ENCODE measurements at places on chromosomes 12 and 14.

- no peak for DNase-seq
Measured at GRCh38 chr14:103892247-103892646, 36.0 kb upstream of the TDRD9 start.

- peak; percentile 66 for DNase-seq
Measured at GRCh38 chr12:47730341-47730744, 5.1 kb upstream of the ENDOU start.

DNA sequence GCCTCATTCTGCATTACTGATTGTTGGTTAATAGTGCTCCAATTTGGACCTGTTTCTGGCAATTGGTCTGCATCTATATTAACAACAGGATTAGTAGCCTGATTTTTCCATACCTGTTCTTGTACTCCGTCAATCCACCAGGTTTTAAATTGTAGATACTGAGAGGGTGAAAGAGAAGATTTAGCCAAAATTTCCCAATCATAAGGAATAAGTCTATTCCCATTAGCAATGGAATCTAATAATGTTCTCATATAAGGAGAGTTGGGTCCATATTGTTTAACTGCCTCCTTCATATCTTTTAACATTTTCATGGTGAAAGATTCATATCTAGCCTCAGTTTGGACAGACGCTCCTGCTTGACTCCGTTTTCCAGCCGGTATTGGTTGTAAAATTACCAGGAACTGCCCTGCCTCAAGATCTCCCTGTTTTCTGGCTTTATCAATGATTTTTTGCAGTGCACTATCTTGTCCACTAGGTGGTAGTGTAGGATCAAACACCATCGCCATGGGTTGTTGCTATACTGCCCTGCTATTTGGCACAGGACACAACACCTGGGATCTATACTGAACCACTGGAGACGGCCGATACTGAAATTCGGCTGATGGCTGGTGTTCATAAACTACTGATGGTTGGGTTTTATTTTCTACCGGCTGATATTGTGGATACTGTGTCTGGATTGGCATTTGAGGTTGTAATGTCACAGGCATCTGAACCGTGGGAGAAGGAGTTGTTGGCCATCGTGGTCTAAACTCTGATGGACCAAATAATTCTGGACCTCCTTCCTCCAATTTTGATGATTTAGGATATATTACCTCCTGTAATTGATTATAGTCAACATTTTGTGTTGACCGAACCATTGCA is 25.2 kb downstream of the DHRS4L2 start:
- DNase-seq: peak; percentile 31

GRCh38 chr14:61598980-61599379 is 96.3 kb upstream of the HIF1A start:
- DNase-seq: no peak

DNA sequence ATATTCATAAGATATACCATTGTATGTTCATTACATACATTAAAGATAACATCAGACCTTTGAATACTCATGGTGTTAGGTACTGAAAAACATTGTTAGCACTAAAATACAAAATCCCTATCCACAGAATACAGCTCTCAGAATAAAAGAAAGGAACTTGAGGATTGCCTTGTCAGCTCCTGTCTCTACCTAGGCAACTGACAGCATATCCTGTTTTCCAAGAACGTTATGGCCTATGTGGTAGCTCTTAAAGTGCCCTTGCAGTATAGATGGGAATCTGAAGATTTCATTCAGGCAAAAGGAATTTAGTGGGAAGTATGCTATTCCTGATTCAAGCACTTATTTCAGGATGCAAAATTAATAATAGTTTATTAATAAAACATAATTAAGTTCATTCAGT is 1.8 kb upstream of the PPP1R12A start:
- DNase-seq: no peak

DNA sequence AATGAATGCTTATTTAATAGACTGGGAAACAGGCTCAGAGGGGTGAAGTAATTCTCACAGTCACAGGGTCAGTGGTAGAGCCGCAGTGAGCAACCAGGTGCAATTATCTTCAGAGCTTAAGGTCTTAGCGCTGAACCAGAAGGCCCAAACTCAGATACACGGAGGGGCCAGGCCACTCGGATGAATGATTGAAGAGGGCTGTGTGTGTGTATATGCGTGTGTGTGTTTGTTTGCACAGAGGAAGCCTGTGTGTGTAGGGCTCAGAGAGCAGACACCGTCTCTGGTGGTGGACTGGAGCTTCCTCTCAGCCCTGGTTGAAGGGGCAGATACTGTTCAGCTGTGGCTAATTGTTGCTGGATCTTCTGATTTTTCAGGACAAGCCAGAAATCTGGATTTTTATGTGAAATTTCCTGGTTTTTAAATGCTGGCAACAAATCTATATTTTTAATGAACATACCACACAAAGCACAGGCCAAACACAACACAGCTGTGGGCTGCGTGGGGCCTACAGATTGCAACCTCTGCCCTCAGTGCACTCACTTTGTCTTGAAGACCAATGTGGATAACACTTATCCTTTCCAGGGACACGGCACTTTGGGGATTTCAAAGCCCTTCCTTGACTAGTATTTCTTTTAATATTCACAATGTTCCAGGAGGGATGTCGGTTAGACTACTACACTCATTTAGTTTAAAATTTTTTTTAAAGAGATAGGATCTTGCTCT is 94.5 kb upstream of the NRXN3 start:
- no peak for DNase-seq

GRCh38 chr12:66025477-66025876 is 105.1 kb downstream of the LLPH start:
- DNase-seq: no peak

DNA sequence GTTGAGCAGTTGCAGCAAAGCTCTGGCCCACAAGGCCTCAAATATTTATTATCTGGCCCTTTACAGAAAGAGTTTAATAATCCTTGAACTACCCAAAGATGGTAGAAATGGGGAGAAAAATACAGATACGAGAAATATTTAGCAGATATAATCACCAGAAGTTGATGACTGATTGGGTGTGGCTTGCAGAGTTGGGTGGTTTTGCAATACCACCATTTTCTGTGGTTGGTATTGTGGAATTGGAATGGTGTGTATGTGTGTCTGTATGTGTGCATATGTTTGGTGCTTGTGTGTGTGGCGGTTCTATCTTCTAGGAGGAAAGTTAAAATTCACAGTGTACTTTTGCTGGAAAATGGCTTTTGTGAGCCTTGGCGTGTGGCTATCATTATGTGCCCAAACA is 85.4 kb upstream of the MANSC4 start:
- DNase-seq: no peak

DNA sequence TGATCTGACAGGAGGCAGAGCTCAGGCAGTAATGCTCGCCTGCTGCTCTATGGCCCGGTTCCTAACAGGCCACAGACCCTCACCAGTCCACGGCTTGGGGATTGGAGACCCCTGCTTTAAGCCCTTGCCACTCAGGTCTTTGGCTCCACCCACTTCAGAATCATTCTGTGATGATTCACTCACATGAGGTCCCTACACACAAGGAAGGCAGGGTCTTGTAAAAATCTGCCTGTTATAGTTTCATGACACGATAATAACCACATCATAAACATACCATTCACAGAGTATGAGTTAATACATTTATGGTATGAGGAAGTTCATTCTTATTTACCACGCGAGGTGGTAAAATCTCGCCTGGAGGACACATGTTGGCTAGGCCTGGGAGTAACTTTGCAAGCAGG is 29.0 kb upstream of the MAX start:
- no peak for DNase-seq
